ENCODE measurements at places on chromosomes 16 and 17.

DNA sequence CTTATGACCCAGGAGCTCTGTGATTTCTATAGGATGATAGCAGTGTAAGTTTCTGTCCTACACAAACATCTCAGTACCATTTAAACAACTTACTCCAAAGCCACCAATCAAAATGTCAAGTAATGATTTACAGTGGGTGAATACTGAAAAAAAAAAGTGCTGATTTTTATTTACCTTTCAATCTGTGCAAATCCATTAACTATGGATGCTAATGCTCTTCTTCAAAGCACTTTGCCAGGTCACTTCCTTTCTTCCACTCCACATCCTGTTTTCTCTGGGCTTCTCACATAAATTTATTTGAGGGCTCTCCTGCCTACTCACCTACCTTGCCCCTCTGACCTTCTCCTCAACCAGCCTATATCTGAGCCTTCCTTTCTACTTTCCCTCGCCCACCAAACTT lies 101.6 kb downstream of the SKAP1 start:
- no peak for DNase-seq

DNA sequence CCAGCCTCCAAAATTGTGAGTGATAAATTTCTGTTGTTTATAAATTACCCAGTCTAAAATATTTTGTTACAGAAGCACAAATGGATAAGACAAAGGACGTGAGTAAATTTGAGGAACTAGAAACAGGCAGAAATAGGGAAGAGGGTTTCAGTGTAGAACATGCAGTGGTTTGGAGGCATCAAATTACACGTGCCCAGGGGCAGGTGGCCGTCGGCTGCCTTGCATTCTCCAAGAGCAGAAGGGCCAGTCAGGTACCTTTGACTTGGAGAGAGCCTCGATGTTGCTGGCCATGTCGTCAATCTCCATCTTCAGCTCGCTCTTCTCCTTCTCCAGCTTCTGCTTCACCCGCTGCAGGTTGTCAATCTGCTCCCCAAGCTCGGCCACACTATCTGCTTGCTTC lies 54.3 kb downstream of the MYH13 start:
- no peak for DNase-seq

DNA sequence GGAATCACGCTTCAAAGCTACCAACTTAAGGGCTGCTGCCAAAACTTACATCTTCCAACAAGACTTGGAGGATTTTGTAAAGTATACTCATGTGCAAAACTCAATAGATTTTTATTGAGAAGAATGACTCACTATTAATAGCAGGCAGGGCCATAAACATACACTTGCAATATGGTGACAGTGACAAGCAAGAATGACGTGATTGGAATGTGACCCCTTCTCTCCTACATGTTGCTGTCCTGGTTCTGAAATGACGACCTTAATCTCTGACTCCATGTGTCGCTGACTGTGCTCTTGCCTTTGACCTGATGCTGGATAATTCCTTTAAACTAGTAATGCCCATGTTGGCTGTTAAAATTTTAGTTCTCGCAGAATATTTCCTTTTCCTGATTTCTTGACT lies 174.5 kb downstream of the PARN start:
- DNase-seq, result no peak

DNA sequence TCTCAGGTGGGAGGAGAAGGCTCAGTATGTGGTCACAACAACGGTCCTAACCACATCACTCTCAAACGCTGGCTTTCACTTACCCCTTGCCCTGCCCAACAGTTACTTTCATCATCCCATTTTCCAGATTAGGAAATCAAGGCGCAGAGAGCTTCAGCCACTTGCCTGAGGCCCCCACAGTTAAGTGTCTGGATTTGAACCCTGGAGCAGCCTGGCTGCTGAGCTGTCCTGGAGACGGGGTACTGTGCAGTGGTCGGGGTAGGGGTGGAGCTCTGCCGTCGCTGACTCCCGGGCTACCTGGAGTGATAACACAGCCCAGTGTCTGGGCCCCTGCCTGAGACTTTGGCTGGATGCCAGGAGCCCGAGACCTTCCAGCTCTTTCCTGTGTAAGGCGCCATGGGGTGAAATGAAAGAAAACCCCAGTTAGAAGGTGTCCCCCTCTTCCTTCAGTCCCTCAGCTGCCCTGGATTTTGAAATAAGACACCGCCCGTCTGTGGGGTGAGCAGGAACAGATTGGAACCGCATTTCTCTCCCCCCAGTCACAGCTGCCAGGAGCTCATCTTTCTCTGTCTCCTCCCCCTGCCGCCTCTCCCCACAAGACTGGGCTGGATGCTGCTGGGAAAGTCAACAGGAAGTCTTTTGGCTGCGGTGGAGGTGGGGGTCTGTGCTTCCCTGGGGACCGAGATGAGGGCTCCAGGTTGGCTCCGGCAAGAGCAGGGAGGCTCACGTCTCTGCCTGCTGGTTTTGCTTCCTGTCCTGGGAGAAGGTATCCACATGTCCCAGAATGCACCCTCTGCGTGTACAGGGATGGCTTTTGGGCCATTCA lies 280.2 kb downstream of the SEC14L1 start:
- DNase-seq, result peak; percentile 43

GRCh38 chr17:64064331-64064730 lies 43.9 kb upstream of the ICAM2 start:
- no peak for DNase-seq

GRCh38 chr17:66635386-66636045 lies 199.4 kb upstream of the CACNG5 start:
- DNase-seq, result no peak

DNA sequence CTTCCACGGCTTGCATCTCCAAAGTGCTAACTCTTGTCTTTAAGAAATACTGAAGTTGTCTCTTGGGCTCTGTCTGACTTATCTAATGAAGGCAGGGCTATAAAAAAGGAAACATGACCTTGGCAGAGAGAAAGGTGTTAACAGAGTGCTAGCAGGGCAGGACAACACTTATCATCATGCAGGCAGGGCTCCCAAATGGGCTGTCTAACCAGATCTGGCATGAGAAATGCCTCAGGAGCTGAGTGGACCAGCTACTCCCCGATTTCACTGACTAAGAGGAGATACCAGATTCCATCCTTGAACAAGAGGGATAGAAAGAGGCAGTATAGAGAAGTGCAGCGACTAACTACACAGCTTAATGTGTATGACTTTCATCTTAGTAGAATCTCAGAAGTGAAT lies 32.6 kb downstream of the PMP22 start:
- DNase-seq, result no peak

GRCh38 chr17:59890720-59891119 lies 2.0 kb downstream of the TUBD1 start:
- no peak for DNase-seq

GRCh38 chr16:50547340-50548124 lies 664 bp upstream of the NKD1 start:
- peak; percentile 91 for DNase-seq

DNA sequence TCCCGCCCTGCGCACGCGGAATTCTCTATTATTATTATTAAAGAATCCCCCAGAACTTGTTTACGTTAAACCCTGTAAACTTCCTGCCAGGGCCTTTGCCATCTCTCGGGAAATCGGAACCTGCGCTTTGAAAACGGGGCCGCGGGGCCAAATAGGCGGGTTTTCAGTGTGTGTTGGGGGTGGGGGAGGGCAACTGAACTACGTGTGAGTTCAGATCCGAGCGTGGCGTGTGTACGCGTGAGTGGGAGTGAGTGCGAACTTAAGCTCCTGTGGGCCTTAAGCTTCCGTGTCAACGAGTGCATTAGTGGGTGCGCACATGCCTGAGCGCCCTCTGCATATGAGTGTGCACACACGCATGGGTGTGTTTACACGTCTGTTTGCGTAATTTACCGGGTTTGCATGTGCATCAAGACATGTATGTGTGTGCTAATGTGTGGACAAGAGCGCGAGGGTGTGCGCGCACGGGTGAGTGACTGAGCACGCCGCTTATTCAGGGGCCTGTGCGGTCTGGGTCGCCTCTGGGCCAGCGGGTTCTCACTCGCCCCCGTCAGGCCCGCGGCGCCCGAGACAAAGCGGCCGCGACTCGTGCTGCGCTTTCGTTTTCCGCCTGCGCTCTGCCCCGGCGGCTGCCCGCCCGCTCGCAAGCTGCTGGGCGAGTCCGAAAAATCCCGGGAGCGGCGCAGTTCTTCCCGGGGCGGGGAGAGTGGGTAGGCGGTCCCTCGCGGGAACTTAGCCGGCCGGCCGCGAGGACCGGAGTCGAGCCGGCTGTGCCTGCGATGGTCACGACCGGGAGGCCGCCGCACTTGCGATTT lies 1.2 kb upstream of the FOXF1 start:
- DNase-seq, result no peak

DNA sequence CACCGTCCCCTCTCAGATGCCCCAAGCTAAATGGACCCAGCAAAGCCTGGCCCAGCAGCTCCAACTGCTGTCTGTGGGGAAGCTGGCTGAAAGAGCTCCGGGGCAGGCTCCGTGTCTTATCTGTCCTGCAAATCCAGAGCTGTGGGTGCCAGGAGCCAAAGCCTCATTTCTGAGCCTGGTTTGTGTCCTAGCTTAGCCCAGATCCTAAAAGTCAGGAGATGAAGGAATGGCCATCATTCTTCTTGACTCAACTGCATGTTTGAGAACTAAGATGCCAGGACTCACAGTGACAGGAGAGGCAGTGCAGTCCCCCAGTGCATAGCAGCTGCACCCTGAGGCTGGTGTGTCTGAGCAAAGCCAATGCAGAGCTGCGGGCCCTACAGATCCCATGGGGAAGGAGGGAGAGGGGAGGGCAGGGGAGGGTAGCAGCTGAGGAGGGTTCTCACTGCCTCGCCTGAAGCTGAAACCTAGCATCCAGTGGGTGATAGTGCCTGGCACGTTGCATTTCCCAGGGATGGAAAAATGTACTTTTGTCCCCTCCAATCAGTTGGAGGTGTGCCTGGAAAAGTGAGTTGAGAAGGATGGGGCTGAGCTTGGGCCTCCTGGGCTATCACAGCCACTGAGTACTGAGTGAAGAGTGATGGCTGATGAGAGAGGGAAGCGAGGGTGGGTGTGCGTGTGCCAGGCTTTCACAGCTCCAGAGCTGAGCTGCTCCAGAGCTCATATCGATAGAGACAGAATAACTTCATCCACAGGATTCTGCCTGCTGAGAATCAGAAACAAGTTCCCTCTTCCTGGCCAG lies 24.5 kb upstream of the CD300E start:
- DNase-seq, result no peak

- DNase-seq, result peak; percentile 73
Observed at GRCh38 chr17:19370493-19370960, 7.8 kb upstream of the MAPK7 start.

GRCh38 chr16:88922114-88922825 lies 54.7 kb downstream of the CBFA2T3 start:
- DNase-seq, result no peak

DNA sequence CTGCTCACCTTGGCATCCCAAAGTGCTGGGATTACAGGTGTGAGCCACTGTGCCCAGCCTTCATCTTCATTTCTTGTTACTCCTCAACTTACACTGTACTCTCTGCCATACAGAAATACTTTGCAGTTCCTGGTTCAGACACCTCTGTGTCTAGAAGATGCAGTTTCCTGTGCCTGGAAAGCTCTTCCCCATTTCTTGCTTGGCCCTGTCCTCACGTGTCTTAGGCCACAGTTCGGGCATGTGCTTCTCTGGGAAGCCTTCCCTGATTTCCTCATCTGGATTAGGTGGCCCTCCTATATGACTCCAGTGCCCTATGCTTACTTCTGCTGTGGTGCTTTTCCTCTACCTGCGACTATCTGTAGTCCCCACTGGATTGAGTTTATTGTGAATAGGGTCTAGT lies 26.5 kb upstream of the CDR2 start:
- DNase-seq, result no peak

DNA sequence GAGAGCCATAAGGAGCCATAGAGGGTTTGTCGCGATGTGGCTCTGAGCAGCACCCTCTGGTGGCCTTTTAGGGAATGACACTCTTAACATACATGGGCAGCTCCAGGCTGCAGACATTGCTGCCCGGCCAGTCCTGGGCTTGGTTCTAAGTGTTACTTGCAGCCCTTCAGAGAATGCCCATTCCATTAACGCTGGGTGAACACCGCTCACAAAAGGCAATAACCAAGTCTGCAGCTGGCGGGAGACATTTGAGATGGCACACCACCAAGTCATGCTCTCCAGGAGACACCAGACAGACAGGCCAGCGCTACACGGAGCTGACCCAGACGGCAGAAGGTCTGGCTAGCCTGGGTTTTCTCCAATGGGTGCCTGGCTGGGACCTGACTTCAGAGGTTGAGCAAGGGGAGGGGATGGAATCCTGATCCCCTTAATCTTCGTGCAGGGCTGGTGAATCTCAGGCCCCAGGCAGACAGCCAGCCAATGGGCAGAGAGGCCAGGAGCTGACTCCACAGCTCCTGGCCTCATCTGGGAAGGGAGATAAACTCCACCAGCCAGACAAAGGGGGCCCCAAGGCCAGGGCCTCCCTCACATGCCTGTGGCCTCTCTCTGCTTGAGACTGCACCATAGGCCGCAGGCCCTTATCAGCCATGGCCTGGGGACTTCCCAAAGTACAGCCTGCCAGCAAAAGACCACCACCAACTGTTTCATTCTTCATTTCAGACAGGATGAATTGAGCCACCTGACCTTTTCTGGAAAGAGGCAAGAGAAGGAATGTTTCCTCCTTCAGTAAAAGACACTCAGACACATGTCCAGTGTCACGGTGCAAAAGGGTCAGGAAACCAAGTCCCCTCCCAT lies 58.8 kb downstream of the ZDHHC7 start:
- DNase-seq, result peak; percentile 68

GRCh38 chr17:29661213-29661612 lies 38.5 kb upstream of the CORO6 start:
- DNase-seq, result no peak

GRCh38 chr17:44758414-44759085 lies at the start of gene ADAM11:
Gene ADAM11, plus strand, starts transcription at chr17:44758988. Its CDS starts 212 bp downstream, at chr17:44759200.
- DNase-seq, result no peak

DNA sequence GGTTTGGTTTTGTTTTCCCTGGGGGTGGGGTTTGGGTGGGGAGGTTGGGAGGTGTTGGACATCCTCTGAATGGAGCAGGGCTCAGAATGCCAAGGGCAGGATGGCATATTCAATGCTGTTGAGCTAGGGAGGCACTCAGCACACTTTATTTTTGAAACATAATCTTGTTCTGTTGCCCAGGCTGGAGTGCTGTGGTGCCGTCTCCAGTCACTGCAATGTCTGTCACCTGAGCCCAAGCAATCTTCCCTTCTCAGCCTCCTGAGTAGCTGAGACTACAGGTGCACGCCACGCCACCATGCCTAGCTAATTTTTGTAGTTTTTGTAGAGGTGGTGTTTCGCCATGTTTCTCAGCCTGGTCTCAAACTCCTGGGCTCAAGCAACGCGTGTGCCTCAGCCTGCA lies 186.1 kb downstream of the RPTOR start:
- DNase-seq, result no peak

GRCh38 chr16:85567101-85567866 lies 45.8 kb upstream of the GSE1 start:
- DNase-seq, result no peak

GRCh38 chr17:70521821-70522256 lies 352.5 kb downstream of the KCNJ2 start:
- no peak for DNase-seq

DNA sequence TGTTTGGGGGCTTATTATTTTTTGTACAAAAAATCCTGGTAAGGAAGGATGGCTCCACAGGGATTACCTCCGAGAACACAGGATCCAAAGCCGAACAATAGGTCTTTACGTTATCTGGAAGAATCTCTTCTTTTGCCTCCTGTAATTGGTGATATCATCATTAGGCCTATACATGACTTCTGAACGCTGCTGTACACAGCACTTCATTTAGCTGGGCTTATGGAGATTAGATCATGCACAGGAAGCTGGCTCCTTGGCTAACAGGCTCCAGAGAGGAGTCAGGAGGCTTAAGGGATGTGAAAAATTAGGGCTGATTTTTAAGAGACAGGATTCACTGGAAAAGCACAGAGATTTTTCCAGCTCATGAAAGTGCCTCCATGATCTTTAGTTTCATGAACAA lies 54.7 kb downstream of the TANGO6 start:
- no peak for DNase-seq

Data from CD4-positive, alpha-beta T cell treated with Interleukin-15 for 1 hour (primary cell).